Activated naive CD4-positive, alpha-beta T cell (primary cell): ENCODE measurements at places on chromosomes 2 and 18.

DNA sequence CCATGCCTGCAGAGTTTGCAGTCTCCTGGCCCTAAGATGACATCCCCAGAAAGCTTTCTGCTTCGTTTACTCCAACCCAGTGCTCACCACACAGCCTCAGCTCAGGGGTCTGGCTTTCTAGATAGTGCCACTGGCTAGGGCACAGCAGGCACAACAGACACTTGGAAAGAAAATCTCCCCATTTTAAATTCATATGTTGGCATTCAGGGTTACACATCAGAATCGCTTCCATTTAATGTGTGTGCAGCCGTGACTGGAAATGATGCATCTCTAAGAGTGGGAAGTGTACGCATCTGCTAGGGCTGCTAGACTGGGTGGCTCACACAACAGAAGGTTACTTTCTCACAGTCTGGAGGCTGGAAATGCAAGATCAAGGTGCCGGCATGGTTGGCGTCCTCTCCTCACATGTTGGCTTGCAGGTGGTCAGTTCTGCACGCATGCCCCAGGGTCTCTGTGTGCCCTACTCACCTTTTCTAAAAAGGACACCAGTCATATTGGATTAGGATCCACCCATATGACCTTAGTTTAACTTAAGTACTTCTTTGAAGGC, 329.4 kb upstream of the RAB12 start:
- no peak for DNase-seq

DNA sequence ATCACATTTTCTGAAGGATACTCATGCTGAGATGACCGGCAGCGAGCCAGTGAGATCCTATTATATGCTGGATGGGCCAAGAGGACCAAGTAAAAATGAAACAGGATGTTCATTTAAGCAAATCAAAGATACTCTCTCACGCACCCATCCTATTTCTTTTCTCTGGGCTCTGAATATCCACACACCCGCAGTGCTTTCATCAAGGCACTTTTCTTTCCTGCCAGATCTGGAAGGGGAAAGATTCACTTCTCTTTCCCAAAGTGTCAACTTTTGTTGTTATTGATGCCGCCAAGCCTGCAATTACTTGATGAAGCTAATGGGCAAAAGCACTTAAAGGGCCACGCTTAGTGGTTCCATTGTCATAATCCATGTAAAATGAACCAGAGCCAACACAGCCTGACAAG, 191.9 kb upstream of the CHAC2 start:
- no peak for DNase-seq

DNA sequence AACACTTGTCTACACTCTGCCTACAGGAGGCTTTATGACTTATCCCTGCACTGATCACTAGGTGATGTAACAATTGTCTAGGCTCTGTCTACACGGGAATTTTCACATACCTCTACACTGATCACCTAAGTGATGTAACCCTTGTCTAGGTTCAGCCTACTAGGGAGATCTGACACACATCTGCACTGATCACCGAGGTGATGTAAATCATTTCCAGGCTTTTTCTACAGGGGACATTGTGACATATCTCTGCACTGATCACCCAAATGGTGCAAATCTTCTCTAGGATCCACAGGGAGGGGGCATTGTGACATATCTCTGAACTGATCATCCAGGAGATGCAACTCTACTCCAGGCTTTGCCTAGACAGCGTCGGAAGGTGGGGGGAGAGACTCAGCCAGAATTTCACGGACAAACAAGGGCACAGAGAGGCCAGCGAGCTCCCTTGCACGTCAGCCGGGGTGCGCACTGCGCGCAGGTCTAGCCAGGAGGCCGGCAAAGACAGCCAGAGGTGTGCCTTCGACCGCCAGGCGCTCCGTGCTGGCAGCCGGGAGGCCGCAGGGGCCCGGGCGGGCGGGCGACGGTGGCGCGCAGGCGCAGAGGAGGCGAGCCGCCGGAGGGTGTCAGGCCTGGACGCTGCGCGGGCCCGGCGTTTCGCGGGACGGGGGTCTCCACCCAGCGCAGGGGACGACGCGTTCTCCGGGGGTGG, 46.9 kb upstream of the USP14 start:
- no peak for DNase-seq

DNA sequence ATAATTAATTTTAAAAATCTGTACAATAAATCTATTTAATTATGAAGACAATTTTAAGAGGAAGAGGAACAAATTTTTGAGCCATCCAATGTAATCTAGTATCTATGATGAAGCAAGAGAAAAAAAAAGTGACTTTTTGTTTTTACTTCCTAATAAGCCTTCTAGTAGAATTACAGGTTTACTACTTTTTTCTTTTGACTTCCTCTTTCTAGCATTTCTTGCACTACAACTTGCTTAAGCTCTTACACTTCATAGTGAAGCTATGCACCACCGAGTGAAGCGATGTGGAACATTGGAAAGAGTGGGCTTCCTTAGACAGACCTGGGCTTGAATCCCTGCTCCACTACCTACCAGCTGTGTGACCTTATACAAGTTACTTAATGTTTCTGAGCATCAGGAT, 2.1 kb downstream of the SERPINB2 start:
- DNase-seq, result no peak

DNA sequence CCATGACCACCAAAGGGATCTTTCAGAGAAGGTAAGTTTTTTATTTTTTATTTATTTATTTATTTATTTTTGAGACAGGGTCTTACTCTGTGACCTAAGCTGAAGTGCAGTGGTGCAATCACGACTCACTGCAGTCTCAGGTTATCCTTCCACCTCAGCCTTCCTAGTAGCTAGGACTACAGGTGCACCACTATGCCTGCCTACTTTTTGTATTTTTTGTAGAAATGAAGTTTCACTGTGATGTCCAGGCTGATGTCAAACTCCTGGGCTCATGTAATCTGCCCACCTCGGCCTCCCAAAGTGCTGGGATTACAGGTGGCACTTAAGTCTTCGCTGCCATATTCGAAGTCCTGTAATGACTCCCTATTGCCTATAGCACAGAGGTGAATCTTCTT, 342.5 kb downstream of the CYRIA start:
- DNase-seq, result no peak

- no peak for DNase-seq
Observed at GRCh38 chr2:154963511-154963910, 265.0 kb downstream of the KCNJ3 start.

DNA sequence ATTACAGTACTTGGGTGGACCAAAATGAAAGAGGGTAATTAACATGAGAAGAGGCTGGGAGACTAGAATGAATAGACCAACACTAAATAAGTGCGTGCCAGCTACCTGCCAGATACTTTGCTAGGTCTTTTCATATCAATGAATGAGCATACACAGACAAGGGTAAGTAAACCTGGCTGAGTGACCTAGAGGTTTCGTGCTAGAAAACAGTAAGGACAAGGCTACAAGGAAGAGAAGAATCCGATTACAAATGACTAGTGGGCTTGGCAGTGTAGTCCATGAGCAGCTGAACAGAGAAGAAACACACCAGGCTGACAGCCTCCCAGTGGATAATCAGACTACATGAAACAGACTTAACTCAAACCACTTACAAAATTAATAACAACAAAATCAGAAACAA, 64.6 kb downstream of the THADA start:
- no peak for DNase-seq

DNA sequence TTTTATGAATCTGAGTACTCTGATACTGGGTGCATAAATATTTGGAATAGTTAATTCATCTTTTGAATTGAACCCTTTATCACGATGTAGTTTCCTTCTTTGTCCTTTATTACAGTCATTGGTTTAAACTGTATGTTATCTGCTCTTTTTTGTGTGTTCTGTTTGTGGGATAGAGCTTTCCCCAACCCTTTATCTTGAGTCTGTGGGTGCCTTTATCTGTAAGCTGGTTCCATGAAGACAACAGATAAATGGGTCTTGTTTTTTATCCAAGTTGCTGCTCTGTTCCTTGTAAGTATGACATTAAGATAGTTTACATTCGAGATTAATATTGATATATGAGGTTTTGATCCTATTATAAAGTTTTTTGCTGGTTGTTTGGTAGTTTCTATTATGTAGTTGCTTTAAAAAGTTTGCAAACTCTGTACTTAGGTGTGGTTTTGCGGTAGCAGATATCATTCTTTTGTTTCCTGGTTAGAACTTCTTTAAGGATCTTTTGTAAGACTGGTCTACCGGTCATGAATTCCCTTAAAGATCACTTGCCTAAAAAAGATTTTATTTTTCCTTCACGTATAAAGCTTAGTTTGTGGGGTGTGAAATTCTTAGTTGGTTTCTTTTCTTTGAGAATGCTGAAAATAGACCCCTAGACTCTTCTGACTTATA, 1451.3 kb upstream of the SLC39A10 start:
- no peak for DNase-seq

GRCh38 chr18:57668021-57668420, 46.4 kb upstream of the NARS1 start:
- no peak for DNase-seq

DNA sequence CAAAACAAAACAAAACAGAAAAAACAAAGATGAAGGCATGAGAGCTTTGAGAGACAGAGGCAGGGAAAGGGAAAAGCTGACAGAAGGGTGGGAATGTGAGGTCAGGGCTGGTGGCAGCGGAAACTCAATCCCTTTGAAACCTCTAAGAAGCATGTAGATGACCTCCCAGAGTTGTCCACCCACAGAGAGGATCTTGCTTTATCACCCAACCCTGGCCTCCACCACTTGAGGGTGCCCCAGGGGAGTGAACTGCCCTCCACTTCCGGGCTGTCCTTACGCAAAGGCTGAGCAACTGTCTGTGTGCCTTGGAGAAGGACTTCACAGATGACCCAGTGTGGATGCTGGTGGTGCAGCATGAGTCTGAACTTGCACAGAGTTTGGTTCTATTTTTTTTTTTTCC, 26.7 kb downstream of the PDCL3 start:
- DNase-seq, result no peak

DNA sequence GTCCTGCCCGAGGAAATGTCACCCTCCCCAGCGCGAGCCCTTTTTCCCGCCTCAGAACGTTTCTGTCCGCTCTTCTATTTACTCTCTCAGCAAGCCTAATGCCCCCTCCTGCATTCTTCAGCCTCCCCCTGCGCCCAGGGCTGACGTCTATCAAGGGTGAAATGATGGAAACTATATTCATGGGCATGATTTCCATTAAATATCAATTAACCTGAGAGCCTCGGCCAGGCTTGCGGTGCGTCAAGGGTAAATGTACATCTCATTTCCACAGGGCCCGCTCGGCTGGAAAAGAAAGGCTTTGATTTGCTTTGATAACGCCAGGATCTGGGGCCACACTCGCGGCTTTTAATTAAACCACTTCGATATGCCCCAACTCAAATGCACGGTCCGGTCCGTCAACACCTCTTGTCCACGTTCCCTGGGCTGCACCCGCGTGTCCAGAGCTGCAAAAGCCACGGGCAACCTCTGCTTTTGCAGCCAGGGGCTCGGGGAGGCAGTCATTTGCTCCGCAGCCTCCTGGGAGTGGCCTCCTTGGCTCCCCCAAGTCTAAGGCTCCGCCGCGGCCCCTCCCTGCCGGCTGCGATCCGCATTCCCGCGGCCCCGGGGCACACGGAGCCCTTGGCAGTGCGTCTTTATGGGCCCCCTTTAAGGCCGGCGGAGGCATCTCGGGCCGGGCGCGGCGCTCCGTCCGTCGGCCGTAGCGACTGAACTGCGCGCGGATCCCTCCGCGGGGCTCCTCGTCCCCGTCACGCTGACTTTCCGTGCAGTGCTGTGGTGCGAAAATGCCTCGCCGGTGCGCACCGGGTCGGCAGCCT, at the start of gene HOXD8:
Gene HOXD8, plus strand, starts transcription at position 724 of the 815 bp plus-strand sequence. CDS start 662 bp downstream, outside the sequence.
- DNase-seq, result no peak

- DNase-seq, result no peak
Observed at GRCh38 chr2:173199294-173199693, 123.6 kb downstream of the MAP3K20 start.

- no peak for DNase-seq
Observed at GRCh38 chr18:50447952-50448351, 73.1 kb downstream of the SKA1 start.

- no peak for DNase-seq
Observed at GRCh38 chr2:77034445-77034844, 487.7 kb downstream of the LRRTM4 start.

DNA sequence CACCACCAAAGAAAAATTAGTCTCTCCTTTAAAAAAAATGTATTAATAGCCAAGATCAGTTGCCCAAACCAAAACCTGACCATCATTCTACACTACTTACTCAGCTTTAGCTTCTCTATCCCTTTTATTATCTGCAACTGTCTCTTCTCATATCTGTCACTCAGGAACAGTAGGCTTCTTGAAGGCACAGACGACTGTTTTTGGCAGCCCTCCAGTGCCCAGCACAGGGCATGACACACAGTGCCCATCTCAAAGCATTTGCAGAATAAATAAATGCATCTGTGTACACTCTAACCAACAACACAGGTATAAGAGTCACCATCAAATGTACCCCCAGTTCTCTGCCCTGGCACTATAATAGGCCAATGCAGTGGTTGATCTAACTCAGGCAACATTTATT, 117.2 kb downstream of the UXS1 start:
- no peak for DNase-seq

DNA sequence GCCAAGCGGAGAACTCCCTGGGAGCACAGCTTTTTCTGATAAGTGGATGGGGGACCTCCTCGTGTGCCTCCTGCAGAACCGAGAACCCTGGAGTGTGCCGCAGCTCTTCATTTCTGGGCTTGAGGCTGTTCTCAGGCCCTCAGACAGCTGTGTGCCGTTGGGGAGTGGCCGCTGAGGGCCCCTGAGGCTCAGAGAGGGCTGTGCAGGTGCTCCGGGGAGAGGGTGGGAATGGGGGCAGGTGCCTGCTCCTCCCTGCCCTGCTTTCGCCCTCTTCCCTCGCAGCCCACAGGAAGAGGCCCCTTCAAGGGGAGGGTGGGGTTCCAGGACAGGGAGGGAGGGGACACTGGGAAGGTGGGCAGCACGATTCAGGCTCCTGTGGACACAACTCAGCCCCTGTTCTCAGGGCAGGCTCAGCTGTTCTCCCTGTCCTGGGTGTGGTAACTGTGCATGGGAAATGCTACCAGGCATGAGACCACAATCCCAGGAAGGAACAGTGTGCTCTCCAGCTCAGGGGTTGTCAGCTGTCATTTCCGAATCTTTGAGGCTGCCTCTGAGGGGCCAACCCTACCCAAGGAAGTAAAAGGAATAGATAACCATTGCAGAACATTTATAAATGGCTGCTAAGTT, 11.3 kb downstream of the LCT start:
- DNase-seq, result no peak

DNA sequence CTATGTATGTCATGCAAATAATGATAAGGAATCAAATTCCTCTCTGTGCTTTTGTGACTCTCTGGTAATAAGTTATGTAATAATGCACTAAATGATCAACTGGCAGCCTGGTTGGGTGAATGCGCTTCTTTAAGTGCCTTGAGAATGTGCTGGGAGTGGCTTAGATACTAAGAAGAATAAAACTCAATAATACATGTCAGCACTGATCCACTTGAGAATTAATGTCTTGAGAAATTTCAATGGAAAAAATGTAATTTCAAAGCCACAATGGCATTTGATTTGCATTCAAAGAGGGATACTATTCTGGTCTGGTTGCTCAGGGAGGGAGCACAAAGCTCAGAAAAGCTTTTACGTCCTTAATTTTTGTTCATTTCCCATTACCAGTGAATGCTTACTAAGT, 137.7 kb upstream of the MMADHC start:
- DNase-seq, result no peak
